ENCODE measurements at places on chromosomes 1 and 21.

DNA sequence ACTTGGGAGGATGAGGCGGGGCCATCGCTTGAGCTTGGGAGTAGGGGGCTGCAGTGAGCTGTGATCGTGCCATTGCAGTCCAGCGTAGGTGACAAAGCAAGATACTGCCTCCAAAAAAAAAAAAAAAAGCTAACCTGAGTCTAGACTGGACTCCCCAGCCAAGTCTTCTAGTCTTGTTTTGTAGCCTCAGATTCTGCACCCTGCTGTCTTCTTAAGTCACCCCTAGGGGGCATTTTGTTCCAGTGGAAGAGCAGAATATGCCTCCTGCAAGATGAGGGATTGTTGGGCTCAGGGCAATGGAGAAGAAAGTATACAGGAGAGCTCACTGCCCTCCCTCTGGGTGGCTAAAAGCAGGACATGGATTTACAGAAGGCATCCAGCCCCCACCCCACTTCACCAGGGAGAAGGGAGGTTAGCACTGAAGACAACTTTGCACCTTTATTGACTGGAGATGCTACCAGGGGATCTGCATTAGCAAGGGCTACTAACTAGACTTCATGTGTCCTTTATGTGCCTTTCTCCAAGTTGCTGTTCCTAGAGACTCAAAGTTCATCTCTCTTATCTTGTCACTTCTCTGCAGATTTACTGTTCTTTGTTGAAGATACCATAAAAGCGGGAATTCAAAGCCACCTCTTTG, 15.3 kb upstream of the RNF187 start:
- DNase-seq, result peak; percentile 49

GRCh38 chr21:31222142-31222541, 121.9 kb downstream of the TIAM1 start:
- no peak for DNase-seq

GRCh38 chr1:115687744-115688143, 46.0 kb downstream of the VANGL1 start:
- no peak for DNase-seq

- no peak for DNase-seq
Observed at GRCh38 chr1:19683351-19683750, 18.7 kb downstream of the HTR6 start.

GRCh38 chr1:242006976-242007375, 8.1 kb upstream of the MAP1LC3C start:
- DNase-seq, result no peak

GRCh38 chr1:17024721-17025120, 13.0 kb upstream of the ATP13A2 start:
- DNase-seq, result no peak

DNA sequence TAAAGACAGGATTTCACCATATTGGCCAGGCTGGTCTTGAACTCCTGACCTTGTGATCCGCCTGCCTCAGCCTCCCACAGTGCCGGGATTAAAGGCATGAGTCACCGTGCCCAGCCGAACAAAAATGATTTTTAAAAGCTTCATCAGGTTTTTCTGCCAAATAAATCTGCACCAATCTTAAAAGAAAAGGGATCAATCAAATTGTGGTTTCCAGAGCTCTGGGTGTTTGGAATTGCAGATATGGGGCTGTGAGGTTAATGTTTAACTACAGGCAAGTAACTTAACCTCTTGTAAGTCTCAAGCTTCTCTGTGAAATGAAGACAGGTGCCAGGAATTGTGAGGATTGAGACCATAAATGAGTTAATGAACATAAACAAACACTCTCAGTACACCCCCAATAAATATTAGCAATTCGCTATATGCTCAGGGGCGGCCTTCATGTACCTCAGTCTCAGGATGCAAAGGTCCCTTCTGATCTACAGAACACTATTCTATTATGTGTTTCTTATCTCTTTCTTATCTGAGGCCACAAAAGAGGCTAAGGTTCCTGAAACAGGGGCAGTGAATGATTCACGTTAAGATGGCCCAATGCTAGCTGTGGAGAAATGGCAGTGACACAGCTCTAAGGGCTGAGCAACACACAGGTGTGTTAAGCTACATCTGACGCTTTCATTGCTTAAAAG, 7.1 kb upstream of the GNPAT start:
- no peak for DNase-seq

DNA sequence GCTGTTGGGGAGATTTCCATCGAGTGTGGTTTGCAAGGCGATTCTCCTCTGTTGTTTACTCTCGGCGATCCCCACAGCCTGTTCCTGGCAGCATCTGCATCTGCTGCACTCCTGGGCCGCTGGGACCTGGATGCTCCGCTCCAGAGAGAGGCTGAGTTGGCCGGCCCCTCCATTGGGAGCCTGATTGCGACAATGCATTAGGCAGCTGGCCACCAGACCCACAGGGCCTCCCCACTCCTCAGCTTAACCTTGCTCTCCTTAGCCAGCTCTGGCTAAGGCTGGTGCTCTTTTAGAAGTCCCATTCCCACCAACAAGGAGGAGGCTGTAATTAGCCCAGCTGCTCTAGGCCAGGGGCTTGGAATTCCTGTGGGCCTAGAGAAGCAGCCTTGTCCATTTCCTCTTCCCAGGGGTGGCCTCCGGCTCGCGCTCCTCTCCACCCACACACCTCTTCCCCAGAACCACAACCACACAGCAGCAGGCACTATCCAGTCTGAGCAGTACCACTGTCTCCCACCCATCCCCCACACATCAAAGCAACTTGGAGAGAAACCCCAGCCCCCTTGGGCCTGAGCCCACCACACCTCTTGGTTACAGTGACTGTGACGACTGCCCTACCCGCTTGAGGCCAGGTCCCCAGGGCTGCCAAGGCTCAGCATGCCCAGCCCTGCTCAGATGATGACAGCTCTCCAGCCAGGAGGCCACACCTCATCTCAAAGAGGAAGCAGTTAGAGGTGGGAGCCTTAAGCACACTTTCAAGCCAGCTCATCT, 193.8 kb upstream of the EDN2 start:
- DNase-seq, result no peak

DNA sequence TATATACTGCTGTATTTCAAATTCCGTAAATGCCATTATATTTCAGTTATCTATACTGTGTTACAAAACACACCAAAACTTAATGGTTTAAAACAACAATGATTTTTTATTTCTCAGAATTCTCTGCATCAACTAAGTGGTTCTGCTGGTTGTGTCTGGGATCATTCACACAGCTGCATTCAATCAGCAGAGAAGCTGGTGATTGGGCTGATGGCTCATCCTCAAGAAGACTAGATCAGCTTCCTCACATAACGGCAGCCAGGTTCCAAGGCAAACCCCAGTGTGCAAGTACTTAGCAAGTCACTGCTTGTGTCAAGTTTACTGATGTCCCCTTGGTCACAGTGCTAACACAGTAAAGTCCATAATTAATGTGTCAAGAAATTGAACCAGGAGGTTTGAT, 86.3 kb upstream of the VANGL1 start:
- no peak for DNase-seq

GRCh38 chr1:38736399-38736798, 123.2 kb downstream of the RRAGC start:
- DNase-seq, result no peak

DNA sequence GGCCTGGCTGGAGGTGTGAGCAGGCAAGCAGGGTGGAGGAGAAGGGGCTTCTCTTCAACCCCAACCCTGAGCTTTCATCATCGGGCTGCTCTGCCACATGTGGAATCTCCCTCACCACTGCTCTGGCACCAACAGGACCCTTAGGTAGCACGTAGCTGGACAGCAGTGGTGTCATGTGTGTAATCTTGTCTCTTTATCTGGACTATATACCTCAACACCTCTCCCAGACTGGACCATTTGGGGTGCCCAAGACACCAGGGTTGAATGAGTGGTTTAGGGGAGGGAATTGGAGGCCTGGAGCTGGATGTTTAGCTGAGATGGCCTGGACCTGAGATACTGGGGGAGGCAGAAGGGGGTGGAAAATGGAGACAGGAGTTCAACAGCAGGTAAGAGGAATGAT, 63.0 kb downstream of the UBE2T start:
- DNase-seq, result no peak

GRCh38 chr1:209899948-209900347, 38.1 kb upstream of the SYT14 start:
- DNase-seq, result no peak

DNA sequence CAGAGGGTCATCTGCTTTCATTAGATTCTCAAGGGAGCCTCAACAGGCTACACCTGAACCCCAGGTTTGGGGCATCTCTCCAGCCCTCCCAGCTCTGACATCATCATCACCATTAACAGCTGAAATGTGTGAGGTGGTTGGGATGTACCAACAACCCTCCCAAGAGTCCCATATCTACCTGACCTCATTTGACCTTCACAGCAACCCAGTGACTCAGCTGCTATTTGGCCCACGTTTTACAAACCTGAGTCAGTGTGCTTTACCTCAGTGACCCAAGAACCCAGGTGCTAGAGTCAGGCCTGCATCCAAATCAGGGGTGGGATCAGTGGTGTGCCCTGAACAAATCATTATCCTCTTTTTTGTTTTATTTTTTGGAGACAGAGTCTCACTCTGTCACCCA, 53.3 kb upstream of the TINAGL1 start:
- no peak for DNase-seq

- DNase-seq, result no peak
Observed at GRCh38 chr1:32713081-32713480, 10.5 kb upstream of the SYNC start.

- no peak for DNase-seq
Observed at GRCh38 chr1:52658795-52659194, 25.8 kb downstream of the SHISAL2A start.

GRCh38 chr1:71157151-71157550, 76.3 kb upstream of the ZRANB2 start:
- DNase-seq, result no peak

DNA sequence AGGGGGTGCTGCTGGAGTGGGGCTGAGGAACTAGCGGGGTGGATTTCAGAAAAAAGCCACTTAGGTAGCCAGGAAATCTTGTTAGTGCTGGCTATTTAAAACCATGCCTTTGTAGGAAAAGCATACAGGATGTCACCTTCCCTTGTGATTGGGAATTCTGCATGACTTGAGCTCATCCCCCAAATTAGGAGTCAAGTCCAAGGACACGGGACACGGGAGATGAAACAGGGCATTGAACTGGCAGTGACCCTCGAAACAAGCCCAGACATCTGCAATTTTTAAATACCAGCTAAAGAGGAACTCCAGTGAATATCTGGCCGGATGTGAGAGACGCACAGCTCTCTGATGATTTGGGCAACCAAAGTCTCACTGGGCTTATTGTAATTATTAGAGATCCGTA, 32.8 kb downstream of the C2CD2 start:
- no peak for DNase-seq

GRCh38 chr1:94676686-94677085, 135.1 kb upstream of the F3 start:
- no peak for DNase-seq

DNA sequence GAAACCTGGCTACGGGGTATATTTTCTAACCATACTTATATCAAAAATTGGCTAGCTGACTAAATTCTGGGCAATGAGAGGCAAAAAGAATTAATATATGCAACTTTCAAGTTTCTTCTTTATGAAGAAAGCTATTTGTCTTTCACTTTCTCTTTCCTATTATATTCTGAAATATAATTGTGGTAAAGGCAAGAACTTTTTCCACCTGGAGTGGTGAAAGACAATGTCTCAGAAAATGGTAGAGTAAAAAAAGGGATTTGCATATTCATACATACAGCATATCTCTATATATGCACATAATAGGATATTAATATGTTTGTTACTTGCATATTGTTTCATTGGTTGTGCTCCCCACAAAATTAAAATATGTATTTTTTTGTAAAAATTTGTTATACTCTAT, 793.8 kb downstream of the PLA2G4A start:
- DNase-seq, result no peak

- no peak for DNase-seq
Observed at GRCh38 chr1:170460414-170461155, 71.4 kb upstream of the GORAB start.

- peak; percentile 13 for DNase-seq
Observed at GRCh38 chr1:61082311-61083012, at the start of gene NFIA. NFIA (plus strand) TSS chr1:61082561.

DNA sequence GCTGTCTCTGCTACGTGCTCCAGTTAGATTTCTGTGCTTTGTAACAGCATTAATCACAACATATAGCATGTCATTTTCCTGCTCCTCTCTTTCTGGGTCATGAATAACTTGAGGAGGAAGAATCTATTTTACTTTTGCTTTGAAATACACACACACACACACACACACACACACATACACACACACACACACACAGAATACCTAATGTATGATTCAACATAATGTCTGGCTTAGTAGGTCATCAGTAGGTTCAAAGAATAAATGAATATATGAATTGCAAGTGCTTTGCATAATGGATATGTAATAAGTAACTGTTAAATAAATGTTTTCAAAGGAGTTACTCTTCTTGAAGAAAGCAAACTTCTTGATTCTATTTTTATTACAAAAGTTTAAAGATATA, 249.0 kb downstream of the PDE4B start:
- no peak for DNase-seq

- no peak for DNase-seq
Observed at GRCh38 chr1:214244252-214244651, 36.7 kb upstream of the SMYD2 start.

- no peak for DNase-seq
Observed at GRCh38 chr1:214857716-214858115, 224.8 kb upstream of the KCNK2 start.

DNA sequence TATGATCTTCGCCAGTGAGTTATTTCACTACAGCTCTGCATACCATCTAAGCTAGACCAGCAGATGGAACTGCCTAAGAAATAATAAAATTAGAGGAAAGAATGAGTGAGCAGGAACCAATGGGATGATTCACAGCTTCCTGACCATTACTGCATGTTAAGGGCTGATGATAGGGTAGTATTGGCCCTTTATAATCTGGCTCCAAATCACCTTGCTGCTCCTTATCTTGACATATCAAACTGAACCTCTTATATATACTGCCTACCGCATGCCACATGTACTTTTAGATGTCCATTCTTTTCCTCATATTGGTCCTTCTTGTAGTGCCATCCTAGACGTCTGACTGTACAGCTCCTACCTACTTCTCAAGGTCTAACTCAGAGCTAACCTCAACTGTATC, 524.4 kb downstream of the DPYD start:
- no peak for DNase-seq

GRCh38 chr1:176609556-176610408, 146.8 kb downstream of the PAPPA2 start:
- DNase-seq, result no peak

DNA sequence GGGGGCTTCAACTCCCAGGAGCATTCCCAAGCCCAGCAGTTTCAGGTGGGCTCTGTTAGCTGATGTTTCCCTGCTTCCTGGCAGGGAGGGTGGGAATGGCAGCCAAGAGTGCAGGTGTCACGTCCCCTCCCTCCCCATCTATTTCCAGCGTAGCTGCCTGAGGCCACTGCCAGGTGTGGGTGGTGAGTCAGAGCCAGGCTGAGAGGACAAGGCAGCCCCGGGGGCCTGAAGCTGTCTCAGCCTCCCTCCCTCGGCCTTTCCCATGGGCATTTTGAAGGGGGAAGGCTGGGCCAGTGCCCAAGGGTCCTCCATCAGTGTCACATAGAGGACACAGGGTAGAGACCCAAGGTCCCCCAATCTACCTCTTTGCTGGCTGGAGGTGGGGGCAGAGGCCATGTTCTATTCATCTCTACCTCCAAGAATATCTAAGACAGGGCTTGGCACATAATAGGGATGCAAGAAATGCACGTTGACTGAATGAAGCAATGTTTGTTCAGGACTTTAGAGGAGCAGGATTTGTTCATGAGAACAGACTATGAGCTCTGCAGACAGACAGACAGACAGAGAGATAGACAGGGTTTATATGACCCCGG, 34.4 kb upstream of the ID3 start:
- no peak for DNase-seq
